Islet precursor cell (in vitro differentiated cells): ENCODE measurements at places on chromosomes 2 and 18.

GRCh38 chr2:188079196-188079595 is 212.5 kb upstream of the GULP1 start:
- DNase-seq, result no peak

DNA sequence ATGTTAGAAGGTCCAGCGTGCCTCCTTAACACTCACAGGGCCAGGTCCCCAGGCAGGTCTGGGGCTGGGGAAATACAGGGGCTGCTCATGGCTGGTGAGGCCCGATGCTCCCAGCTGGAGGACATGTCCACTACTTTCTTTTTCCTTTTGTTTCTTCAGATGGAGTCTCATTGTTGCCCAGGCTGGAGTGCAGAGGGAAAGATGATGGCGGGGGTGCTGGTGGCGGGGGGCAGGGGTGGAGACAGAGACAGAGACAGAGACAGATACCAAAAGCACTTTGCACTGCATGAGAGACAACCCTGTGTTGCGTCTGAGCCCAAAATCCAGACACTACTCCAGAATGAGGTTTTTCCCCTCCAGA is 211.0 kb downstream of the SH3BP4 start:
- DNase-seq, result no peak

- no peak for DNase-seq
These were observed 24.2 kb downstream of the CIB4 start for GRCh38 chr2:26616706-26617587.

DNA sequence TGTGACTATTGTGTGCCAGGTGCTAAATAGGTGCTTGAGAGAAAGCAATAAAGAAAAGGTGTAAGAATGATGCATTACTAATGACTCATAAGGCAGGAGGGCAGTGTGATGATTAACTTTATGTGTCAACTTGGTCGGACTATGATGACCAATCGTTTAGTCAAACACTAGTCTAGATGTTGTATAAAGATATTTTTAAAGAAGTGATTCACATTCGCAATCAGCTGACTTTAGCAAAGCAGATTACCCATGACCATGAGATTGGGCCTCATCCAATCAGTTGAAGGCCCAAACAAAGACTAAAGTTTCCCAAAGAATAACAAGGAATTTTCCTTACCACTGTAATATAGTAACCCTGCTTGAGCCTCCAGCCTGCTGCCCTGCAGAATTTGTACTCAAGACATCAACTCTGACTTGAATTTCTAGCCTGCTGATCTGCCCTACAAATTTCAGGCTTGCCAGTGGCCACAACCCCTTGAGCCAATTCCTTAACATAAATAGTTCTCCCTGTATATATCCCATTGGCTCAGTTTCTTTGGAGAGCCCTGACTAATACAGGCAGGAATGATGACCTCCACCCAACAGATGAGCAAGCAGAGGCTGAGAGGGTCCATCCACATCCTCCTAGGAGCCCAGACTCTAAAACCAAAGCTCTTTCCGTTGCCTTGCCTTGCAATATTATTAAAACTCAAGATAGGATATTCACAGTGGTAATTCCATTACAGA is 132.6 kb downstream of the ACTR3 start:
- peak; percentile 58 for DNase-seq

GRCh38 chr2:143685421-143686078 is 556.3 kb downstream of the ARHGAP15 start:
- DNase-seq, result peak; percentile 70

DNA sequence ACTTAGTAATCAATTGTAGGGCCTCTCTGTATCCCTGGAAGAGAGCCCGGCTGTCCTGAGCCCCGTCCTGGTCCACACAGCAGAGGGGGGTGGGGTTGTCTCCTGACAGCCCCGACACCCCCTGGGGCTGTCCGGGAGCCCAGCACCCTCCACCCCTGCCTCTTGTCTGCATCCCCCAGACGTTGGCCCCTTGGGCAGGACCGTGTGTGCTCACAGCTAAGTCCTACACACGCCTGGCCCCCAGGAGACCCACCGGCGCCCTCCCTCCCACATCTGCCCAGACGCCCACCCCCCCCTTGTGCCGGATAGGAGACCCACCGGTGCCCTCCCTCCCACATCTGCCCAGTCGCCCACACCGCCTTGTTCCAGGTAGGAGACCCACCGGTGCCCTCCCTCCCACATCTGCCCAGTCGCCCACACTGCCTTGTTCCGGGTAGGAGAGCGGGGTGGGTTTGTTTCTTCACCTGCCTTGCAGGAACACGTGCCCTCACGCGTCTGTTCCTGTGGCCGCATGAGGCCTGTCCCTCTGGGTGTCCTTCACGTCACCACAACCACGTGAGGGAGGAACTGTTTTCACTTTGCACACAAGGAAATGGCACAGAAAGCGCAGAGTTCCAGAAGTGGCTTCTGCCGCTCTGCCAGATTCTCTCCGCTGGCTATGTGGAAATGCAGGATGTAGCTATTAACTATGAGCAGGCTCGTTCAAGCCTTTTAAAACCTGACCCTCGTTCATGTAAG is 61.1 kb upstream of the NFATC1 start:
- DNase-seq, result peak; percentile 50
